ENCODE measurements at places on chromosomes 1 and 21. TPM values are rescaled to one million over a fixed set of nuclear protein-coding genes. Genes with fewer than 3 reads are reported as not detected.

Gene OR2T33
- total RNA-seq: not detected

Gene RXRG
- total RNA-seq: not detected

Gene CCDC24
- 9.5 TPM for total RNA-seq

Gene UBXN10
- 0.69 TPM for total RNA-seq

Gene GJA9
- total RNA-seq: not detected

Gene FAM229A
- 0.27 TPM for total RNA-seq

Gene KPRP
- total RNA-seq: not detected

Gene CSMD2
- total RNA-seq: 16.6 TPM

Gene FAM89A
- total RNA-seq: 3.2 TPM

Gene RAP1A
- total RNA-seq: 23.3 TPM

Gene AGMAT
- total RNA-seq: 3.8 TPM

Gene ATAD3C
- total RNA-seq: 0.45 TPM

Gene CYP2J2
- 1.5 TPM for total RNA-seq

Gene DMBX1
- total RNA-seq: not detected

Gene LRIG2
- 41.8 TPM for total RNA-seq

Gene UBIAD1
- 31.6 TPM for total RNA-seq

Gene PGLYRP3
- not detected for total RNA-seq

Gene KRTAP13-1
- not detected for total RNA-seq

Measured in GM23338 (cell line).